Ascending aorta (tissue), 2 donors: ENCODE measurements at places on chromosomes 11 and 22. TPM values are rescaled to one million over a fixed set of nuclear protein-coding genes. Genes with fewer than 3 reads are reported as not detected.

Gene CACNA1I
- not detected for total RNA-seq

- no peaks in the 10 kb centered on the region for H3K27me3 ChIP-seq
- H3K36me3 ChIP-seq: no peaks in the 10 kb centered on the region
- H3K27ac ChIP-seq: no peak overlapping the region
- H3K4me3 ChIP-seq: no peak overlapping the region
- peak; percentile 35 for DNase-seq
- H3K4me1 ChIP-seq: no peaks in the 10 kb centered on the region
Measured at GRCh38 chr22:23910496-23911190, 16.5 kb downstream of the MIF start.

DNA sequence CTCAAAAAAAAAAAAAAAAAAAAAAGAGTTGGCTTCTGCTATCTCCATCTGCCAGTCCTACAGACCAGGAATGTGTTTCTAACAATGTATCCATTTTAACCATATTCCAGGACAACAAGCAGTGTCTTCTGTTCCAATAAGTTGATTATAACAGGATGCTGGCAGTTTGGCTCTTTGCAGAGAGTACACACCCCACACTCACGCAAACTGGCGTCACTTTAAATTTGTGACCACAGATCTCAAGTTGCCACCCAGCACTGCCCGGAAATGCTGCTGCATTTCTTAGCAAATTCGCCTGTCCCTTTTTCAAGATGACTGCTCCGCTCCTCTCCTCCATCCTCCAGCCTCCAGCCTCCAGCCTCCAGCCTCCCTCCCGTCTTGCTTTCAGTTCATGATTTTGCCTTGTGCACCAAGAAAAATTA, 44.3 kb downstream of the SCGB1A1 start:
- no peak overlapping the region for H3K4me3 ChIP-seq
- H3K36me3 ChIP-seq: no peaks in the 10 kb centered on the region
- no peak for DNase-seq
- no peaks in the 10 kb centered on the region for H3K27me3 ChIP-seq
- no peaks in the 10 kb centered on the region for H3K4me1 ChIP-seq

DNA sequence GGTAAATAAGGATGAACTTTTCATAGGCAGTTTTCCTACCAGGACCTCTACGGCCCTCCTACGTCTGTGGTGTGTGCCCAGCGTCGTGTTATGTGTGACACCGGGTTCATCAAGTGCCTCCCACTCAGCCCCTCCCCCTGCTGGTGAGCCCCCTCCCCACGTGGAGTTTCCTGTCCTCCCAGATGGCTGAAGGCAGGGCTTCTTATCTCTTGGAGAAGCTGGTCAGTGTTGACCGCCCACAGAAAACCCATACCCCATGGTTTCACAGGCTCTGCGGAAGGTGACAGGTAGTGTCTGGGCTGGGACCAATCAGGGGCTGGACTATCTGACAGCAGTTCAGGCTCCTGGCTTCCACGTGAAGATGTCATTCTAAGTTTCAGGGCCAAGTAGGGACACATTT, 393.5 kb downstream of the TBC1D22A start:
- DNase-seq: no peak
- no peaks in the 10 kb centered on the region for H3K4me1 ChIP-seq

GRCh38 chr11:77592727-77593126, 3.0 kb downstream of the AQP11 start:
- no peak overlapping the region for H3K27ac ChIP-seq
- H3K36me3 ChIP-seq: no peaks in the 10 kb centered on the region
- no peaks in the 10 kb centered on the region for H3K27me3 ChIP-seq
- no peak for DNase-seq
- H3K4me1 ChIP-seq: no peaks in the 10 kb centered on the region

DNA sequence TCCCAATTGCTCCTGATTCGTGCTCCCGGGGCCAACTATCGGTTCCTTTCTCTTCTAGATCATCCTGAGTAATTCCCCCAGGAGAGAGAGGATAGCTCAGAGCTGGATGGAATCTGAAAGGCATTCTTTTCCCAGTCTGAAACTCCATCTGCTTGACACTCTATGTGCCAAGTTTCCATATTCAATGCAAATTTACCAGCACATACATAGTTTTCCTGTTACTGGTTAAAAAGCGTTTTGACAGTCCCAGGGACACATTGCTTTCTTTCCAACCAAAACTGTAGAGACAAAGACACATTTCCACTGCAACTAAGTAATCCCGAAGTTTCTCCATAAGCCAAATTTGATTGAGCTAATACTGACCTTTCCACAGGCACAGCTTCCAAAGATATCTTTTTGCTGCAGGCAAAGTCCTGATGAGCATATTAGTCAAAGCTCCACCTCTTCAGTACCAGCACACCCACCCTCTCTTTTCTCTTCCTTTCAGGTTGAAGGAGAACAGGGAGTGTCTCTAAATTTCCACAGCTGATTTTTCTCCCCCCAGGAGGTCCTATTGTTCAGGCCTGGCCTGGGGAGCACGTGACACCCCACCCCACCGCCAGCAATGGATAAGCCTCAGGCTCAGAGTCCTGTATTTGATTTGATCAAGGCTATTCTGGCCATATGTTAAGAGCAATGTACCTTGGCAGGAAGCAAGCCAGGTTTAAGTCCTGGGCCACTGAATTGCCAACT, 9.7 kb upstream of the ANKK1 start:
- no peaks in the 10 kb centered on the region for H3K4me1 ChIP-seq
- no peak overlapping the region for H3K4me3 ChIP-seq
- no peak overlapping the region for H3K27ac ChIP-seq
- H3K27me3 ChIP-seq: no peaks in the 10 kb centered on the region
- H3K36me3 ChIP-seq: no peaks in the 10 kb centered on the region

DNA sequence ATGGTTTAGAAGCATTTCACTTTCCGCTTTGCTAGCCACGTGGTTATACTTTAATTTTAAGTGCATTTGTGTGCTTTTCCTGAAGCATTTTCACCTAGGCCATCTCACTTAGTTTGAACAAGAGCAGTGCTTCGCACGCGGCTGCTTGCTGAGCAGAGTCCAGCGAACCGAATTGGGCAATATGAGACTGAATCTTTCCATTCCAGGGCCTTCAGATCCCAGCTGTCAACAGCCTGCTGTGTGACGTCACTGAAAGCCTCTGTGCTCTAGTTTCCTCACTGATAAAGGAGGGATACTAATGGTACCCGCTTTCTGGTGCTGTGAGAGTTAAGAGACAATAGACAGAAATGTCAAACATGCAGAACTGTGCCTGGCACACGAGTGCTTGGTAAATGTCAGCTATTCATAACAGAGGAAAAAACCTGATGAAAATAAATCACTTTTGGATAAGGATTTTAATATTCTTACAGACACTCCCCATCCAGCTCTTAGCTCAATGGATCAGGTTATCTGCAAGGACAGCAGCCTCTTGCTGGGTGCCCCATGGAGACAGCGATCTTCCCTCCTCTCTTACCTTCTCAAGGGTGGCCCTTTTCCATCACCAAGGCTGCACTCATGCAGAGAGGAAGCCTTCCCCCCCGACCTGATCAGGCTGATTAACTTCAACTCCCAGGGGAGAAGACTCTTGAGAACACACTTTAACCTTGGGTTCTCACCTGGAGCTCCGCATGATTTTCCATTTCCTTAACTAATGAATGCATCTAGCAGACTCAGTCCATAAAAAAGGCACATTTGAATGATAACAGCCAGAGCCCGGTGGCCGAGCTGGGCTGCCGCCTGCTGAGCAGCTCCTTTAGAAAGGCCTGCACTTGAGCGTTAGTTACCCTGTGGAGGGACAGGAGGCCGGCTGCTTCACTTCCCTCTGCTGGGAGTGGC, 3.5 kb upstream of the GLB1L3 start:
- H3K36me3 ChIP-seq: no peaks in the 10 kb centered on the region
- H3K27ac ChIP-seq: no peak overlapping the region
- H3K4me3 ChIP-seq: no peak overlapping the region
- DNase-seq: peak; percentile 35

GRCh38 chr11:59528711-59529110, 17.4 kb downstream of the OR4D9 start:
- H3K4me3 ChIP-seq: no peak overlapping the region
- H3K27ac ChIP-seq: no peak overlapping the region
- no peaks in the 10 kb centered on the region for H3K4me1 ChIP-seq
- H3K36me3 ChIP-seq: no peaks in the 10 kb centered on the region

- no peaks in the 10 kb centered on the region for H3K4me1 ChIP-seq
- no peaks in the 10 kb centered on the region for H3K27me3 ChIP-seq
- DNase-seq: no peak
- H3K36me3 ChIP-seq: no peaks in the 10 kb centered on the region
- H3K4me3 ChIP-seq: no peak overlapping the region
- H3K27ac ChIP-seq: no peak overlapping the region
Measured at GRCh38 chr22:19518635-19519034, 5.6 kb downstream of the CLDN5 start.

- peak overlapping the region; percentile 98 for H3K27ac ChIP-seq
- no peak for DNase-seq
- H3K36me3 ChIP-seq: peaks cover 30% of the 10 kb centered on the region
- peaks cover 63% of the 10 kb centered on the region for H3K4me1 ChIP-seq
- peak overlapping the region; percentile 30 for H3K4me3 ChIP-seq
- no peaks in the 10 kb centered on the region for H3K27me3 ChIP-seq
Measured at GRCh38 chr22:37566329-37566837, 6.1 kb downstream of the CDC42EP1 start.

GRCh38 chr11:34565417-34566207, 52.0 kb upstream of the ELF5 start:
- no peak for DNase-seq
- H3K36me3 ChIP-seq: no peaks in the 10 kb centered on the region
- H3K4me3 ChIP-seq: no peak overlapping the region
- H3K4me1 ChIP-seq: no peaks in the 10 kb centered on the region

DNA sequence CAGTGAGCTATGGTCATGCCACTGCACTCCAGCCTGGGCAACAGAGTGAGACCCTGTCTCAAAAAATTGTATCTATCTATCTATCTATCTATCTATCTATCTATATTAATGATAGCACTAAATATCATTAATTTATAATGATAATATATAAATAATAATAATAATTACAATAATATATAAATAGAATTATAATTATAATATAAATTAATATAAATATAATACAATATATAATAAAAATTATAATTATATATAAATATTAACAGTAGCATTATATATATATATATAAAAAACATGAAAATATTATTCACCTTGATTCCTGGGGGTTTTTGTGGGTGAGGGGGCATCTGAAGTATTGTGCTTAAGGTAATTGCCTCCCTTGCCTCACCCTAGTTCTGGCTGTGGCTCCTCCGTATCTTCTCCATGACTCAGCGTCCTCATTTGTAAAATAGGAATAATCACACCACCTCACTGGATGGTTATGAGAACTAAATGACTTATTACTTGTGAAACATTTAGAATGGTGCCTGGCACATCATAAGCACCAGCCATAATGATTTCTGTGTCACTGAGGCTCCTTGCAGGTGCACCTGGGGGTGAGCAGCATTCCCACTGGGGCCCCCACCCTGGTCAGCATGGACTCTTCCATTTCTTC, 18.8 kb downstream of the RASD2 start:
- H3K36me3 ChIP-seq: no peaks in the 10 kb centered on the region
- H3K27me3 ChIP-seq: no peaks in the 10 kb centered on the region
- no peaks in the 10 kb centered on the region for H3K4me1 ChIP-seq
- no peak overlapping the region for H3K4me3 ChIP-seq
- no peak overlapping the region for H3K27ac ChIP-seq

DNA sequence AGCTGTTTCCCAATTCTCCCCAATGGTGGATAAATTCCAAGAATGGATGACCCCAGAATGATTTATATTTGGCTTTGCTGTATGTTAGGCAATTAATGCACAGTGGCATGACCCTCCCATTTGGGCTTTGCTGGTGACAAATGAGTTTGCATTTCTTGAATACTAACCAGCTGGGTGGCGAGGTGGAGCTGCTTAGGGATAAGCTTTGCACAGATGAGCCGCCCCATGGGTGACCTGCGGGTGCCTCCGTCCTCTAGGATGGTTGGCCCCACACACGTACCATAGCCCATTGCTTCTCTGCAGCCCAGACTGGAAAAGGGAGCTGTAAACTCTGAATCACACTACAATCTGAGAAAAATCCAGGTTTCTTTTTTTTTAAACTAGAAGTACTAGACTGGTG, 94.6 kb downstream of the NTM start:
- H3K4me1 ChIP-seq: no peaks in the 10 kb centered on the region
- no peaks in the 10 kb centered on the region for H3K36me3 ChIP-seq
- no peak overlapping the region for H3K27ac ChIP-seq
- no peak overlapping the region for H3K4me3 ChIP-seq

- H3K27me3 ChIP-seq: no peaks in the 10 kb centered on the region
- DNase-seq: no peak
- no peak overlapping the region for H3K4me3 ChIP-seq
- H3K27ac ChIP-seq: no peak overlapping the region
- no peaks in the 10 kb centered on the region for H3K4me1 ChIP-seq
Measured at GRCh38 chr11:123251657-123252344, 56.8 kb upstream of the CLMP start.

GRCh38 chr11:122304306-122304705, 188.3 kb upstream of the BLID start:
- no peaks in the 10 kb centered on the region for H3K27me3 ChIP-seq
- peaks cover 8% of the 10 kb centered on the region for H3K4me1 ChIP-seq

DNA sequence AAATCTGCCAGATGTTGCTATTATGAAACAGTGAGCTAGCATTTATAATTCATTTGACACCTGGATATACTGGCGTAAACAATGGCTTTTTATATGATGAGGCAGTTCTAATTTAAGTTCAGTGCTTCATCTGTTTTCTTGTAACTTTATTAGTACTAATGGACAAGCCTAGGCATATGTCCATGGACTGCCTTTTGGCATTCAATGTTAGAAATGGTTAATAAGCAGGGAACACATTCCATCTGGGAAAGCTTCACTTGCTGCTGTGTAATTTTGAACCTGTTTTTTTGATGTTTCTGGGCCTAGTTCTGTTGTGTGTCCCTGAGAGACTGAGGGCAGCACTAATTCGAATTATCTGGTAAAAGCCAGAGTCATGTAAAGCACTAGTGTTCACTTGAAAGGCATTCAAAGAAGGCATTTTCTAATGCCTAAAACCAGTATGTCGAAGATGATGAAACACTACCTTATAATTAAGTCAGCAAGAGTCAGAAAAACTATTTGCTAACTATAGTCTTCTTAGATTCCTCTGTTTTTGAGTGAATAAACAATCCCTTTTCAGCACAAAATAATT, 138.5 kb downstream of the SWAP70 start:
- no peak overlapping the region for H3K4me3 ChIP-seq
- H3K4me1 ChIP-seq: peaks cover 40% of the 10 kb centered on the region
- H3K27ac ChIP-seq: peak overlapping the region; percentile 76
- H3K36me3 ChIP-seq: peaks cover 5% of the 10 kb centered on the region
- H3K27me3 ChIP-seq: no peaks in the 10 kb centered on the region

GRCh38 chr11:100632941-100633452, 54.1 kb upstream of the ARHGAP42 start:
- no peaks in the 10 kb centered on the region for H3K36me3 ChIP-seq
- H3K27me3 ChIP-seq: no peaks in the 10 kb centered on the region
- no peak for DNase-seq
- H3K4me1 ChIP-seq: no peaks in the 10 kb centered on the region
- no peak overlapping the region for H3K27ac ChIP-seq
- no peak overlapping the region for H3K4me3 ChIP-seq

DNA sequence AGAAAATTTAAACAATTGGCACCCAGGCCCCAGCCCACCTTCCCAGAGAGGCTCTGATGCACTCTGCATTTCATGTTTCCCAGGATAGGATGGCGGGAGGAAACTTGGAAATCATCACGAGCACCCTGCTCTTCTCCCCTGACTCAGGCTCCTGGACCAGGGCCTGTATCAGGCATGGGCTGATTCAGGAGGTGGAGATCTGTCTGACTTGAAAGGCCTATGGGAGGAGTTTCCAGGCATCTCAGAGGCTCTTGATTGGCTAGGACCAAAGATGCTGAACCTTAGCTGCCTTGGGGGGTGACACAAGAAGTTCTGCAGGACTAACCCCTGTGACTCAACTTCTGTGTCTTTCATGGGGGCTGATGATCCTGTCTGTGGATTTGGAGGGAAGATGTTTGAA, 106.2 kb downstream of the PKNOX2 start:
- H3K27ac ChIP-seq: no peak overlapping the region
- H3K4me3 ChIP-seq: no peak overlapping the region
- H3K36me3 ChIP-seq: no peaks in the 10 kb centered on the region
- peaks cover 4% of the 10 kb centered on the region for H3K4me1 ChIP-seq
- no peaks in the 10 kb centered on the region for H3K27me3 ChIP-seq
